Neural cell (in vitro differentiated cells): ENCODE measurements at places on chromosomes 16 and 17. TPM values are rescaled to one million over a fixed set of nuclear protein-coding genes. Genes with fewer than 3 reads are reported as not detected.

The SYNGR3 gene
- 61.0 and 71.9 TPM in 2 replicates for polyA plus RNA-seq

The CDK5R1 gene
- 199 and 213 TPM in 2 replicates for polyA plus RNA-seq

The SHISA6 gene
- polyA plus RNA-seq, result 1.8 and 2.5 TPM in 2 replicates

The MYO15A gene
- 1.5 and 1.9 TPM in 2 replicates for polyA plus RNA-seq

The PYCARD gene
- polyA plus RNA-seq, result not detected in 2 replicates

The KRT24 gene
- 0.83 TPM in 1 of 2 replicates, not detected in the other for polyA plus RNA-seq

The MARVELD3 gene
- not detected in 2 replicates for polyA plus RNA-seq

The RNF227 gene
- polyA plus RNA-seq, result 69.9 and 81.4 TPM in 2 replicates

The ARL5C gene
- polyA plus RNA-seq, result not detected in 2 replicates

The OR3A2 gene
- polyA plus RNA-seq, result not detected in 2 replicates

The GRAPL gene
- not detected in 2 replicates for polyA plus RNA-seq

The KRTAP9-4 gene
- not detected in 2 replicates for polyA plus RNA-seq

The ZNF750 gene
- not detected in 2 replicates for polyA plus RNA-seq

The TM4SF5 gene
- not detected in 2 replicates for polyA plus RNA-seq

The MT4 gene
- polyA plus RNA-seq, result not detected in 2 replicates

The TSPOAP1 gene
- polyA plus RNA-seq, result 103 and 125 TPM in 2 replicates

The CRYBA1 gene
- polyA plus RNA-seq, result not detected in 2 replicates

The POLR2C gene
- 109 and 132 TPM in 2 replicates for polyA plus RNA-seq

The TPSAB1 gene
- polyA plus RNA-seq, result not detected in 2 replicates

The KRT20 gene
- not detected in 2 replicates for polyA plus RNA-seq

The RGS11 gene
- polyA plus RNA-seq, result 3.5 and 4.7 TPM in 2 replicates

The UMOD gene
- polyA plus RNA-seq, result not detected in 2 replicates

The ESRP2 gene
- polyA plus RNA-seq, result not detected in 2 replicates

The AKAP1 gene
- polyA plus RNA-seq, result 26.8 and 38.7 TPM in 2 replicates

The HEATR3 gene
- 50.0 and 50.5 TPM in 2 replicates for polyA plus RNA-seq

The QRICH2 gene
- 17.3 and 26.5 TPM in 2 replicates for polyA plus RNA-seq

The SSTR5 gene
- not detected in 2 replicates for polyA plus RNA-seq

The PAM16 gene
- 125 and 145 TPM in 2 replicates for polyA plus RNA-seq

The COX11 gene
- polyA plus RNA-seq, result 154 and 155 TPM in 2 replicates

The CHD9NB gene
- 0.16 and 0.17 TPM in 2 replicates for polyA plus RNA-seq

The MEIOC gene
- not detected in 2 replicates for polyA plus RNA-seq

The GAS2L2 gene
- 0.38 and 1.2 TPM in 2 replicates for polyA plus RNA-seq

The RNU2-1 gene
- polyA plus RNA-seq, result not detected in 2 replicates

The ASPHD1 gene
- 38.9 and 48.2 TPM in 2 replicates for polyA plus RNA-seq

The NPIPA2 gene
- 2.4 and 2.8 TPM in 2 replicates for polyA plus RNA-seq

The TBC1D3H gene
- 2.0 TPM in 1 of 2 replicates, not detected in the other for polyA plus RNA-seq

The FKBP10 gene
- polyA plus RNA-seq, result 3.5 and 7.6 TPM in 2 replicates

The MYH2 gene
- polyA plus RNA-seq, result 0.04 TPM in 1 of 2 replicates, not detected in the other

The RAP1GAP2 gene
- polyA plus RNA-seq, result 14.8 and 20.1 TPM in 2 replicates

The KRT28 gene
- polyA plus RNA-seq, result not detected in 2 replicates

The GRAP gene
- 0.42 and 2.3 TPM in 2 replicates for polyA plus RNA-seq

The HAPSTR1 gene
- polyA plus RNA-seq, result 55.2 and 60.7 TPM in 2 replicates

The PLA2G10 gene
- not detected in 2 replicates for polyA plus RNA-seq

The SMCR8 gene
- 4.3 and 6.9 TPM in 2 replicates for polyA plus RNA-seq

The PITPNC1 gene
- polyA plus RNA-seq, result 15.3 and 18.8 TPM in 2 replicates

The CNTD1 gene
- 0.21 and 1.2 TPM in 2 replicates for polyA plus RNA-seq

The C16orf89 gene
- polyA plus RNA-seq, result not detected in 2 replicates

The LITAFD gene
- not detected in 2 replicates for polyA plus RNA-seq

The KCNG4 gene
- polyA plus RNA-seq, result not detected in 2 replicates
